ENCODE measurements at places on chromosomes 2 and 18. TPM values are rescaled to one million over a fixed set of nuclear protein-coding genes. Genes with fewer than 3 reads are reported as not detected.

ABCB11 gene
- total RNA-seq = not detected

GCG gene
- total RNA-seq = not detected

NOSTRIN gene
- not detected for total RNA-seq

RIT2 gene
- not detected for total RNA-seq

ZBTB7C gene
- total RNA-seq = 0.32 TPM

- H3K4me1 ChIP-seq = peaks cover 17% of the 10 kb centered on the region
- no peaks in the 10 kb centered on the region for H3K36me3 ChIP-seq
- no peak overlapping the region for H3K27ac ChIP-seq
- no peak overlapping the region for H3K4me3 ChIP-seq
These were observed 168.6 kb downstream of the BCL2 start for GRCh38 chr18:63150942-63151421.

- H3K27ac ChIP-seq = no peak overlapping the region
- H3K27me3 ChIP-seq = no peaks in the 10 kb centered on the region
- no peak overlapping the region for H3K4me3 ChIP-seq
- no peaks in the 10 kb centered on the region for H3K36me3 ChIP-seq
- H3K4me1 ChIP-seq = no peaks in the 10 kb centered on the region
These were observed 249.4 kb downstream of the MYCN start for GRCh38 chr2:16189836-16190160.

DNA sequence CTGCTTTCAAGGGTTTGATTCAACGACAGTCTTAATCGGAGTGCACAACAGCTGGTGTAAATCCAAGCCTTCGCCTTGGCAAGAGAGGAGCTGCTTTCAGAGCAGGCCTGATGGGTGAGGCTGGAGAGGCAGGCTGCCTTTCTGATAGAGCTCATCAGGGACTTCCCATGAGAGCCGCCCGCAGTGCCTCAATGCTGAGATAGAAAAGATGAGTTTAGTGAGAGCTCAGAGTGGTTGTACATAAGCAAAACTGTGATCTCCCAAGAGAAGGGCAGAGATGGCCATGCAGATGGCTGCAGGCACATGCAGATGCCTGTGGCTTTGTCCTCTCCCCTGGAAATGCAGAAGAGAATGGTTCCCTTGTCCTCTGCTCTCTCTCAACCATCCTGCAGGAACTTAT is 122.1 kb downstream of the ARL4C start:
- DNase-seq = no peak
- H3K4me3 ChIP-seq = no peak overlapping the region
- H3K36me3 ChIP-seq = no peaks in the 10 kb centered on the region
- H3K4me1 ChIP-seq = peaks cover 3% of the 10 kb centered on the region
- no peaks in the 10 kb centered on the region for H3K27me3 ChIP-seq
- H3K27ac ChIP-seq = no peak overlapping the region

GRCh38 chr2:163375472-163375871 is 360.3 kb downstream of the FIGN start:
- no peaks in the 10 kb centered on the region for H3K27me3 ChIP-seq
- H3K4me3 ChIP-seq = no peak overlapping the region
- no peak overlapping the region for H3K27ac ChIP-seq

DNA sequence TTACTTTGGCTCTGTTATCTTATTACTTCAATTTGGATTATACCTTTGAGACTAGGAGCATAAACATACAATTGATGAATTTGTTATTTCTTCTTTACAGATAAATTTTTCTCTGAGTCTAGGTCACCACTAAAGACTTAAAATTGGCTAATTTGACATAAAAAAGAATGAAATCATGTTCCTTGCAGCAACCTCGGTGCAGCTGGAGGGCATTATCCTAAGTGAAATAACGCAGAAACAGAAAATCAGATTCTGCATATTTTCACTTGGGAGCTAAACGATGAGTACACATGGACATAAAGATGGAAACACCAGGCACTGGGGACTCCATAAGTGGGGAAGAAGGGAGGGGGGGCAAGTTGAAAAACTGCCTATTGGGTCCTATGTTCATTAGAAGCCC is 172.8 kb upstream of the SESTD1 start:
- no peak overlapping the region for H3K27ac ChIP-seq
- H3K36me3 ChIP-seq = no peaks in the 10 kb centered on the region
- no peaks in the 10 kb centered on the region for H3K27me3 ChIP-seq
- H3K4me1 ChIP-seq = no peaks in the 10 kb centered on the region
- no peak overlapping the region for H3K4me3 ChIP-seq
- DNase-seq = no peak

DNA sequence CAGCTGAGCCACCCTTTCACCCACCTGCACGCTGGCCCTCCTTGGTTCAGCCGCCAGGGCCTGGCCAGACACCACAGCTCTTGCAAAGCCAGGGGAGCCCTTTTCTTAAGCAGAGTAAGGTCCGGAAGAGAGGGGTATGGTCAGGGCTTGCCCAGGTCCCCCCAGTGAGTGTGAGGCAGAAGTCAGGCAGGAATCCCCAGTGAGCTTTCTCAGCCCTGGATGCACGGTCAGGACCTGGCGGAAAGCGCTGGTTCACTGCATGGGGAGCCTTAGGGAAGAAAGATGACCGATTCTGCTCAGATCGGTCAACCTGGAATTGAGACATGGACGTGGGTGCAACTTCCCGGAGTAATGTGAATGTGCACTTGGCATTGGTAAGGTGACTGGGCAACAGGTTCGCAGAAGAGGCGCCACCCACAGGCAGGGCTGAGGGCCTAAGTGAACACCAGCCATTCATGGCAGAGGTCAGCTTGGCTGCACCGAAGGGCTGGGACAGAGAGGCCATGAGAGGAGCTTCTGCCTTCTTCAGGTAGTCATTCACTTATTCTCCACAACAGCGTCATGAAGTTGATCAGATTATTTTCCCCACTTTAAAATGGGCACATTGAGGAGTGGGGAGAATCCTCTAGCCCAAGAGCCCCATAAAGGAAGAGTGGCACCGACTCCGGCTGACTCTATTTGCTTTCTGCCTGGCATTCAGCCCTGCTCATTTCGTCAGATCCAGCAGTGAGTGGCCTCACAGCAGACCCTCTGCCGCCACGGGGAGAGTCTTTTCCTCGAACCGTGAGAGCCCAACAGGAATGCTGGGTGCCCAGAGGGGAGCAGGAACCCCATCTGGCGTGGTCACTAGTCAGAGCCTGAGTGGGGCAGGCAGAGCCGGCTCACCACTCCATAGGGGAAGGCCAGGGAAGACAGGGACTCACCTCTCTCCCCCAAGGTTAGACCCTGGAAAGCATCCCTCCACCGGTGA is 35.8 kb downstream of the SCTR start:
- H3K27me3 ChIP-seq = no peaks in the 10 kb centered on the region
- H3K36me3 ChIP-seq = no peaks in the 10 kb centered on the region
- H3K4me3 ChIP-seq = no peak overlapping the region
- peaks cover 7% of the 10 kb centered on the region for H3K4me1 ChIP-seq
- no peak overlapping the region for H3K27ac ChIP-seq

DNA sequence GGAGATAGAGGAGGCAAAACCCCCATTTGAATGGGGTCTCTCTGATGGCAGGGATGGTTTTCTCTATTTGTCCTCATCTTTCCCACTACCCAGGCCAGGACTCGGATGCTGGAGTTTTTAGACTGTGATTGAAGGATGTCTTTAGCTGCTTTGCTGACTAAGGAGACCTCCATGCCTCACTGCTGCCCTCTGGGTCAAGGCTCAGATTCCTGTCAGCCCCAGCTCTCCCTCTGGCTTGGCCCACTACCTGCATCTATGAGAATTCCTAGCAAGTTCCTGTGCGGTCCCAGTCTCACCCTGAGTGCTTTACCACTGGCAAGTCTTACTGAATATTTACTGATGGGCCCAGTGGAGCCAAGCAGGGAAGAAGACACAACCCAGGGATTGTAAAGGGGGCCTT is 184.0 kb downstream of the CELF4 start:
- H3K27me3 ChIP-seq = peaks cover 32% of the 10 kb centered on the region
- H3K4me1 ChIP-seq = peaks cover 5% of the 10 kb centered on the region
- no peak overlapping the region for H3K4me3 ChIP-seq

DNA sequence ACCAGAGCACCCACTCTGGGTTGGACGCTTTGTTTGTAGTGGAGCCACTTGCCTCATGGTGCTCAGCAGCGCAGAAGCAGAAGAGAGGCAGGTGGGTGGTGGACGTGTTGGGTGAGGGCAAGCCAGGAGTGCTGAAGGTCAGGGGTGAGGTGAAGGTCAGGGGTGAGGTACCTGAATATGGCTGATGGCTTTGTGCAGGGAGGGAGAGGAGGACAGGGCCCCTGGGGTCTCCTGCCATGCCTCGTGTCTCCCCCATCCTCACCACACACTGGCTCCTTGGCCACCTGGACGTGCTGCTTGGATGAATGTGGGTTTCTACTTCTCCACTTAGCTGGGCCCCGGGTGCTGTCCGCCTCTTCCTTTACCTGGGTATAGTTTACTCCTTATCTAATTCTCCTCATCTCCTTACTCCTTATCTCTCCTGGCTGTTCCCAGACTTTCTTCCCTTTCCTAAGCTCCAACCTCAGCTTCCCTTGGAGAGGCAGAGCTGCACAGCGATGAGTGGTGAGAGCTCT is 68.1 kb downstream of the DYSF start:
- H3K4me1 ChIP-seq = no peaks in the 10 kb centered on the region
- no peak overlapping the region for H3K27ac ChIP-seq
- no peaks in the 10 kb centered on the region for H3K27me3 ChIP-seq
- DNase-seq = no peak

DNA sequence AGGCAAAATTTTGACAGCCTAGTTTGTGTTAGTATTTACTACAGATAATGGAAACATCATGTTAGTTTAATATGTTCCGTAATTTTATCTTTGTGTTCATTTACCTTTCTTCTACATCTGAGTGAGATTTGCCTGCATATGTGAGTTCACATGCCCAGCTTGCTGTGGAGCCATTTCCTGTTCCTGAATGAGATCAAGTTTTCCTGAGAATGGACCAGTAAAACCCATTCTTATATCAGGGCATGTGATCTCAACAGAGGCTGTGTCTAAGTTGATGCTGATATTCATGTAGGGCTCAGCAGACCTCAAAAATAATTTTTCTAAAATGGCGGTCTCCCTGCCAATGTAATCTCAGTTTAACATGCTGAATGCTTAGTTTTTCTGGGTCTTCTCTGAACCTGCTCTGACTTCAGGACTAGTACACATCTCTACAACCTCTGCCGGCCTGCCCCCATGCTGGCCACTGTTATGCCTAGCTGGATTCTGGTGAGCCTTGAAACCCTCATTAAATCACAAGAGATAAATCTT is 1.0 kb downstream of the IL1A start:
- H3K36me3 ChIP-seq = no peaks in the 10 kb centered on the region
- H3K27ac ChIP-seq = no peak overlapping the region
- DNase-seq = no peak

DNA sequence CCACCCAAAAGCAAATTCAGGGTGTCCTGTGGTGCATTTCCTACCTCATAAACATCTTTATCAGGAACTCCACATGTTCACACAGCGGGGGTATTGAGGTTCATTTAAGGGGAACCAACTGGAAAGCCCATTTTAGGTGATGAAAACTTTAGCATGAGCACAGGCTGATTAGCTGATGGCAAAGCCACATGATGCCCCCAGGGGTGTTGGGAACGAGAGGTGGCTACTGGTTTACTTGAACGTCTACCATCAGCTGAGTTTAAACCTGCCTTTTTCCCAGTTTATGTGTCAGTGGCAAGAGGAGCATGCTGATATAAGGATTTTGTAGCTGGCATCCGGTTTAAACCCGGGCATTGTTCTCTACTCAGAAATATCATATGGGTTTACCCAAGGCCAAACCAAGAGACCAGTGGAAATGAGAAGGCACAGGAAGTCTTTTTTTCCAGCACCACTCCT is 54.5 kb upstream of the UPP2 start:
- H3K27ac ChIP-seq = peak overlapping the region; percentile 85
- no peaks in the 10 kb centered on the region for H3K27me3 ChIP-seq
- H3K36me3 ChIP-seq = no peaks in the 10 kb centered on the region
- H3K4me3 ChIP-seq = no peak overlapping the region
- DNase-seq = peak; percentile 96

DNA sequence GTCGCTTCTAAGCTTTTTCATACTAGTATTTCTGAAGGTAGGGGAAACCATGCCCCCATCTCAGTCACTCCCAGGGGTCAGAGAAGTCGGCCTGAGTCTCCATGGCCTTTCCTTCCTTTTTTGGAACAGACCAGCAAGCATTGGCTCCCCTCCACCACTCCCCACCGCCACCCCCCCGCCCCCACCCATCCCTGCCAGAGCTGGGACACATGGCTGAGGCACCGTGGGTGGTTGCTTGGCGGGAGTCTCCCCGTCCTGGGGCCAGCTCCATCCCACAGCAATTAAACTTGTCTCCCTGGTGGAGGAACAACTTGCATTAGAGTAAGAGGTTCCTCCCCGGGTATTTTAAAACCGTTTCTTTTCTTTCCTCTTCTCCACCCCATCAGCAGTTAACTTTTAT is 100.8 kb upstream of the TFPI start:
- no peaks in the 10 kb centered on the region for H3K27me3 ChIP-seq
- no peak overlapping the region for H3K27ac ChIP-seq
- H3K36me3 ChIP-seq = no peaks in the 10 kb centered on the region
- DNase-seq = no peak
- H3K4me3 ChIP-seq = no peak overlapping the region
- no peaks in the 10 kb centered on the region for H3K4me1 ChIP-seq

DNA sequence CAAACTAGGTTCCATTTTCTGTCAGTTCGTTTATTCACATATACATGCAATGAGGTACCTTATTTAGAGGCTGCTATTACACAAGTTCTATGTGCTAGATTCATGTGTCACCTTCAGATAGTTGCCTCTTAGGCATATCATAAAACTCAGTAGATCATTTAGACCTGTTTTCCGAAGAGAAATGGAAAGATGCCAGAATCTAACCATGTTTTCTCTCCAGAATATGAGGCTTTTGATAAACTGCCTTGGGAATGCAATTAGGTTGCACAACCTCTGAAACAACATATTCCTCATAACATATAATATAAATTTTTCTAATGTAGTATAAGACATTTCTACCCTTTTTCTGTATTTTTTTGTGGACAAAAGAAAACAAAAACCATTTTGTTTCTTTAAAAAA is 108.1 kb downstream of the PRPF40A start:
- no peaks in the 10 kb centered on the region for H3K36me3 ChIP-seq
- H3K4me3 ChIP-seq = no peak overlapping the region

GRCh38 chr2:21381421-21381820 is 257.7 kb downstream of the TDRD15 start:
- H3K4me3 ChIP-seq = no peak overlapping the region
- H3K27me3 ChIP-seq = no peaks in the 10 kb centered on the region
- peak; percentile 46 for DNase-seq
- H3K36me3 ChIP-seq = no peaks in the 10 kb centered on the region

- DNase-seq = no peak
- no peaks in the 10 kb centered on the region for H3K27me3 ChIP-seq
- H3K27ac ChIP-seq = no peak overlapping the region
- no peaks in the 10 kb centered on the region for H3K4me1 ChIP-seq
- H3K4me3 ChIP-seq = no peak overlapping the region
- no peaks in the 10 kb centered on the region for H3K36me3 ChIP-seq
These were observed 129.8 kb upstream of the SH3BP4 start for GRCh38 chr2:234821946-234822475.

- no peak for DNase-seq
- no peak overlapping the region for H3K4me3 ChIP-seq
- H3K27ac ChIP-seq = no peak overlapping the region
- no peaks in the 10 kb centered on the region for H3K36me3 ChIP-seq
- H3K4me1 ChIP-seq = peaks cover 7% of the 10 kb centered on the region
These were observed 382.6 kb downstream of the ZEB2 start for GRCh38 chr2:144137272-144137671.

Data from A673 (cell line).